ENCODE measurements at places on chromosomes 3 and 15.
A peak's percentile ranks its signal among the peaks of the same experiment; 100 is the strongest.

DNA sequence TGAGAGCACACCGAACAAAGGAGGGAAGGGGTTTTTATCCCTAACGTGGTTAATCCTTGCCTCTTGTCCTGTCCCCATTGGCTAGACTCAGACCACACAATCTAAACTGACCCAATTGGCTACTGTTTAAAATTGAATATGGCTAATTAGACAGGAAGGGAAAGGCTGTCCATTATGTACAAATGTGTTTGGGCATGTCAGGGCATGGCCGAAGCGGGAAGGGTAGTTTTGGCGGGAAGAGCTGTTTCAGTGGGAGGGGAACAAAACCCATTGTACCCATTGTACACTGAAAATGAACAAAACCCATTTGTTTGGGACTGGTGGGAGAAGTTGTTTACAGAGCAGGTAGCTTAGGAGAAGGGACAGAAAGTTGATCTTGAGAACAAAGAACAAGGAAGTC is 330.9 kb upstream of the POU1F1 start:
- no peak for DNase-seq

DNA sequence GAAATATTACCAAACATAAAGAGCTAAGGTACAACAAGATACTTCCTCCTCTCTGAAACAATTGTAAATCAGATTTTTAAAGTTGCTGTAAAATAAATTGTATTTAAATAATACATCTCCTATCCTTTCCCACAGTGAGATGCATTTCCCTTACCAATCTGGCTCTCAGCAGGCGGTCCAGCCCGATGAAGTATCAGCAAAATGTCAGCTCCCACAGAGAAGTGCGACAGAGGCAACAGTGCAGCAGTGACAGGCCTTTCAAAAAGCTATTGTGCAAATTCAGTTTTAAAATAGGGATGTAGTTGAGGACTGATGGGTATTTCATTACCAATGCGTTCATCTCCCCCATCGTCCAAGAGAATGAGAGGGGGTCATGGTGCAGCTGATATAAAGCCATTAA is 733.2 kb upstream of the GOLIM4 start:
- no peak for DNase-seq

DNA sequence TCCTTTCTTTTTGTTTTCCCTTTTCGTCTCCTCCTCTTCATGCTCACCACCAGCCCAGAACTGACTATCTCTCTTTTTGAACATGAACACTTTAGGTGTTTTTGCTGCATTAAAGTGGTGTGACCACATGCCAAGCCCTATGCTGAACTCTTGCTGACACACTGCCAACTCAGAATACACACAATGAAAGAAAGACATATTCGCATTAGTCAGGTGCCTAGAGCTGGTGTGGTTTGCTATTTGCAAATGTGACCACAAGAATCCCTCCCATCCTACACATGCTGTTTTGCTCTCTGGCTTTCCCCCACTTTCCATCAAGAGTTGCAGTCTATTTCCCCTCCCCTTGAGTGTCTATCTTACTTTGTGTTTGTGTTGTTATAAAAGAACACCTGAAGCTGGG is 967.8 kb upstream of the CFAP20DC start:
- no peak for DNase-seq

DNA sequence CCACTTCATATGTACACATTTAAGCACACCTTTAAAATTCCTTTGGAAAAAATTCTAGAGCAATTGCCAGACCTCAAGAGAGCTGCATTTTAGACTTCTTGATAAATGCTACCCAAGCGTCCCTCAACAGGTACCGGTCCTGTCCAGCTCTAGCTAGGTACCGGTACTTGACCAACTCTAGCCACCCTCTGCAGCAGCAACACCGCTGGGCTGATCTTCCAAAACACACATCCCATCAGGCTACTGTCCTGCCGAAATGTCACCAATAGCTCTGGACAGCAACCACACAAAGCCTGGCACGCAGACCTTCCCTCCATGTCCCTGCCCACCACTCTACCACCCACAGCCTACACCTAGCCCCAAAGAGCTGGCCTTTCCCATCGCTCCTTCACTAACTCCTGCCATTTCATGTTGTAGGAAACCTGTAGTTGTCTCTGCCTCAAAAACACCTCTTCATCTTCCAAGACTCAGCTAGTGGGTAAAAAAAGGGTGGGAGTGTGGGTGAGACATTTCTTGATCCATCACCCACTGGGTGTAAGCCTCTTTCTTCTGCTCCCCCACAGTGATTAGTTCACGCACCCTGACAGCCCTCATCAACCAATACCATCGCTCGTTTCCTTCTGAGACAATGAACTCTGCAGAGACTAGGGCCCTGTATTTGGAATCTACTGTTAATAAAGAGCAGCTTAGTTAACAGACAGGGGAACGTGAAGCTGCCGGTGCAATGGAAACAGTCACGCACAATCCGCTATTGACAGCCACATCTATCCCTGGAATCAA is 6.8 kb downstream of the CHSY1 start:
- no peak for DNase-seq

DNA sequence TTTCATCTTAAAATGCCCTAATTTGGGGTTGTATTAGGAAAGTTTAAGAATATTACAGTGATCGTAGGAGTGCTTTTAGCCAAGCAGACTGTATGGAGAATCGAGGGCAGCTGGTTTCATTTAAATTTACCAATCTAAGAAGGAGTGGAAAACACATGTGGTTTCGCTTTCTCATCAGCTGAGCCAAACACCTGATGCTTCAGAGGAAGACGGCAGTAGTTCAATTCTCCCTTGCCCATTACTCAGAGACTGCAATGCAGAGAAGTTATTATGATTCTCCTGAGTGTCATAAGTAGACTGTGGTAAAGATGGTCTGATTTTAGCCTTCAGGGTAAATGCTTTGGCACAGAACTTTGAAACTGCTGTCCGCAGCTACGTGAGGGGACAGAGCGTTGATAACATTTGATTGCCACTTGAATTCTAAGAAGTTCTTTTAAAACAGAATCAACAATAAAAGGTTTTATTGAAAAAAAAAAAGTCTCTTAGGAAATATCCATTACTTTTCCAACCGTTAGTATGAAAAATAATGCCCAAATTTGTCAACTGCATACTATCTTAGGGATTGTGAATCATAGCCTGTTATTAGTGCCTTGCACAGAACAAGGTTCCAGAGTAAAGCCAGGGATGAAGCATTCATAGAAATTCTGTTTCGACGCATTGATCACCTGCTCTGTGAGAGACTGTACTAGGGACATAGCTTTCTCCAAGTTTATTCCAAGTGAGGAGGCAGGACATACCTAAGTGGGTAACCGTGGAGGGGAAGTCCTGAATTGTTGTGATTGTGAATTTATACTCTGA is 25.6 kb downstream of the LYSMD4 start:
- no peak for DNase-seq

GRCh38 chr3:58188173-58188564 is 22.6 kb downstream of the DNASE1L3 start:
- no peak for DNase-seq

DNA sequence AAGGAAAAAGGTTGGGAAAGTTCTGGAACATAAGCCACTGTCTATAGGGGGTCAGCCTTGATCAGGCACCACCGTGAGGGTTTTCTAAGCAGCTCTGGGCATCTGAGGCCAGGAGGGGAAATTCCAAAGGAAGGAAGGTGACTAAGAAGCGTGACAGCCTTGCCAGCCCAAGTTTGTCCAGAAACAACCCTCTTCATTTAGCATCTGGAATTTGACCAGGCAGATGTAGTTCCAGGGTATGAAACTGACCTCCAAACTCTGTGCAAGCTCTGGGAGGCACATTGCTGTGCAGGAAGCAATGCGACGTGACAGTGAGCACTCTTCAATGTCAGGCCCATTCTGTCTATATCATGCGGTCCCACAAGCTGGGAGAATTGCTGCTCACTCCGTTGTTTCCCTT is 85.4 kb upstream of the TPM1 start:
- no peak for DNase-seq

- DNase-seq, result no peak
Measured at GRCh38 chr3:109702976-109703375, 365.6 kb upstream of the DPPA4 start.

- peak; percentile 31 for DNase-seq
Measured at GRCh38 chr3:50390508-50391224, 31.3 kb upstream of the TMEM115 start.

- DNase-seq, result peak; percentile 39
Measured at GRCh38 chr3:183427876-183428446, 458 bp downstream of the MCF2L2 start.

DNA sequence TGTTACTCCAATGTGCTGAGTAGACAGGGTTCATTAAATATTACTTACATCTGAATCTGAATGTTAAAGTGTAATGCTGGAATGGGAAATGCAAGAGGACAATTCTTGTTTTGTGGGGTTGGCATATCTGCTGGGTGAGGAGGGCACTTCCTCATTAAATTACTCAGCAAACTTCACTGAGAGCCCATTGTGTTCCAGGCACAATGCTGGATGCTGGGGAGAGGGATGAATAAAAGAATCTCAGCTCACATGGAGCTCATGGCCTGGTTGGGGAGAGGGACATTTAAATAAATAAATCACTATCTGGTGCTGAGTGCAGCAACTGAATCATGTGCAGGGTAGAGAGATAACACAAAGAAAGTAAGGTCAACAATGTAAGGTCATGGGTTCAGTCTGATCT is 199.2 kb upstream of the CFAP20DC start:
- no peak for DNase-seq

GRCh38 chr3:192636517-192637444 is 90.6 kb downstream of the FGF12 start:
- DNase-seq, result no peak

DNA sequence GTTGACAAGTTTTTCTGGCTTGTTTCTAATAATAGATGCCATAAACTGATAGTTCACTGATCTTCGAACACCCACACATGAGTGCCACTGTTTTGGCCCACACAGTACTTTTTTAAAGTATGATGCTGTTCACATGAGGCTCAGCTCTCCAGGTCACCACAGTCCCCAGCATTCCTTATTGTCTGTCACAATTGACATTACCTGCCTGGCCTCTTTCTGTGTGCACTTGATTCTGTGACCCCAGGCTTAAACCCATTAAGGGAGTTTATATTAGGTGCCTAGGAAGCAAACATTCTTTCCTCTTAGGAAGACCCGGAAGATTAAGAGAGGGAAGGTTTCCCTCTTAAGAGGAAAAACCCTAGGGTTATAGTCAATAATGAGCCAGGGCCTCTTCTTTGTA is 24.2 kb upstream of the LRRFIP2 start:
- DNase-seq, result no peak

- no peak for DNase-seq
Measured at GRCh38 chr3:151386056-151386455, 1.5 kb upstream of the P2RY12 start.

DNA sequence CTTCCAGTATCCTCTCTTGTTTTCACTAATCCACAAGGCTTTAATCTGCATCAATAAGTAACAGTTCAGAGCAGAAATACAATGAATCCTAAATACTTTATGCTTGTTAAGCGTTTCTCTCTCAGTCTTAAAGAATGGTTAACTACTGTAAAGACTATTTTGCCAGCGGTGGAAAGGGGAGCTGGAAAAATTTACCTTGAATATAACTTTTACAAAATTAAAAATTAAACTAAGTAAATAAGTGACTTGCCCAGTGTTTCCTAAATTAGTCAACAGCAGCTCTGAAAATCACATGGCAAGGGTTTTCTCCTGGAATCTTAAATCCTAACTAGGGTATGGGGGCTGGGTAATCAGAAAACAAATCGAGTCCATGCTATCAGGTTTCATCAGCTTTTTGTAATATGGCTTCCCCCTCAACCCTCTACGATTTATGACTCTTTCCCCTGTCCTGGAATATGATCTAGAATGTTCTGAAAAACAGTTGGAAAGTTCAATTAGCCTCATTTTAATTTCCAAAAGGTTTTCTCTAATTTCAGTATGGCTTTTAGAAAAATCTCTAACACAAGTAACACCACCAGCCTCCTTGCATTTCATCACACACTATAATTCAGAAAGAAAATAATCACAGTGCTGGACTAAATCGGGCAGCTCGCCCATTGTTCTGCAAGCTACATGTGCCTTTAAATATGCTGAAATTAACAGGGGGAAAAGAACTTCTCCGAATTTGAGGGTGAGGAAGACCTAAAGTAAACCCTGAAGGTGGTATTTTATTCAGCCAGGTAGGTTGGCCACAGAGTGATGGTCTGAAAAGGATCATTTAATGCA is 133.5 kb downstream of the ADAMTS9 start:
- no peak for DNase-seq

GRCh38 chr3:126519506-126520455 is 2.2 kb upstream of the UROC1 start:
- DNase-seq, result no peak

GRCh38 chr3:100463002-100463401 is 29.4 kb upstream of the TMEM45A start:
- DNase-seq, result no peak

GRCh38 chr3:176794406-176794805 is 402.9 kb downstream of the TBL1XR1 start:
- DNase-seq, result peak; percentile 48

GRCh38 chr15:50190723-50191122 is 8.7 kb downstream of the SLC27A2 start:
- DNase-seq, result no peak

- DNase-seq, result no peak
Measured at GRCh38 chr3:142808103-142808917, 80.6 kb downstream of the PCOLCE2 start.

GRCh38 chr15:27438403-27439375 is 467.7 kb downstream of the GABRG3 start:
- DNase-seq, result no peak

DNA sequence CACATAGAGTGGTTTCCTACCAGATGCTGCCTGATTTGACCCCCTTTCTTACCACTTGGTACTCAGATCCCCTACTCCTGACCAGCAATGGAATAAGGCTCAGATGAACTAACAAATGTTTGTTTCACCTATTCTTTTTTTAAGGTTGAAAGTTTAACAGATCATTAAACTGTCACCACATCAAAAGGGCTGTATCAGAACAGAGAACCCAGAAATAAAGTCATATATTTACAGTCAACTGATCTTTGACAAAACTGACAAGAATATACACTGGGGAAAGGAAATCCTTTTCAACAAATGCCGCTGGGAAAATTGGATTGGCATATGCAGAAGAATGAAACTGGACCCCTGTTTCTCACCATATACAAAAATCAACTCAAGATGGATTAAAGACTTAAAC is 56.0 kb downstream of the GPR176 start:
- no peak for DNase-seq

DNA sequence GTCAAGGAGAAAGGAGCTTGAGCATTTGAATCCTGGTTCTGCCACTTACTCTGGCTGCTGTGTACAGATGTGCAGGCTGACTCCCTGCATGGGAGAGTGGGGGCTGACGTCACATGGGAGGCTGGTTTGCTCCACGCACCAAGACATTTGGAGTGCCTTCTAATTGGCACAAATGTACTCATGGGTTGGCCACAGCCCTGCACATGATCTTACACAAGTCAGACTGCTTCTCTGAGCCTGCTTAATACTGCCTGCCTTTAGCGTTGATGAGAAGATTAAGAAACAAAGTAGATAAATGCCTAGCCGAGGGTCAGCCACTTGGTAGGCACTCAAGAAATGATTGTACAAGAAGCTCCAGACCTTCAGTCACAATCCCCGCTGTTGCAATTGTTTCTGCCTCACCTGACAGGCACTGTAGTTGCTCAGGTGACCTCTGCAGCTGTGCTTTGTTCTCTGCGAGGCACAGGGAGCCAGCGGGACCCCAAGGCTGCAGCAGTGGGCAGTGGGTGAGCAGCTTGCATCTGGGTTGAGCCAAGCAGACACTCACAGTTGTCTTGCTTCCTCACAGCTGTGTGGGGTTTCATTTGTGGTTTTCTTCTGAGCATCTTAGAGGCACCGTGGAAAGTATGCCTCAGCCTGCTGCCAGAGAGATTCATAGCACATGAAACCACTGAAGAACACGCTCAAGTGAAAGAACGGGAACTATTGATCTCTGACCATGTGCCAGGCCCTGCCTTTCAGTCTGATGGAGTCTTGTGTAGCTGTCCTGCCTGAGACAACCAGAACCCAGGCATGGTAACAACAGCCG is 33.1 kb downstream of the GRK7 start:
- no peak for DNase-seq

- DNase-seq, result no peak
Measured at GRCh38 chr3:156859578-156859977, 33.4 kb downstream of the LEKR1 start.
